HT-29 (cell line): ENCODE measurements at places on chromosomes 4 and X. TPM values are rescaled to one million over a fixed set of nuclear protein-coding genes. Genes with fewer than 3 reads are reported as not detected.

GRCh38 chr4:125434136-125434535 lies 119.4 kb downstream of the FAT4 start:
- DNase-seq: no peak

SLC2A9 gene
- 1.8 and 1.9 TPM in 2 replicates for total RNA-seq

DNA sequence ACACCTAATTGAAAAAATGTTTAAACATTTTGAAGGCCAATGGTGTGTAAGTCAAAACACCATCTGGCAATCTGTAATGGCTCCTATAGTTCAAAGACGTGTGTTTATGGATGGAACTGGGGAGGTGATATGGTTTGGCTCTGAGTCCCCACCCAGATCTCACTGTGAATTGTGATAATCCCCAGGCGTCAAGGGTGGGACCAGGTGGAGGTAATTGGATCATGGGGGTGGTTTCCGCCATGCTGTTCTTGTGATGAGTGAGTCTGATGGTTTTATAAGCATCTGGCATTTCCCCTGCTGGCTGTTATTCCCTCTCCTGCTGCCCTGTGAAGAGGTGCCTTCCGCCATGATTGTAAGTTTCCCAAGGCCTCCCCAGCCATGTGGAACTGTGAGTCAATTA lies 52.2 kb downstream of the ADRA2C start:
- no peak for DNase-seq

GRCh38 chr4:7924570-7924969 lies 15.1 kb downstream of the AFAP1 start:
- DNase-seq: no peak

GRCh38 chrX:109880629-109881028 lies 122.3 kb upstream of the TMEM164 start:
- DNase-seq: no peak

TXK gene
- 0.89 and 1.7 TPM in 2 replicates for total RNA-seq

GRCh38 chr4:89837993-89838390 lies 1.0 kb upstream of the SNCA start:
- no peak for DNase-seq

TREX2 gene
- 7.3 and 9.8 TPM in 2 replicates for total RNA-seq

ARMCX4 gene
- total RNA-seq: 0.13 and 0.43 TPM in 2 replicates

PCDH10 gene
- not detected in 2 replicates for total RNA-seq

DNA sequence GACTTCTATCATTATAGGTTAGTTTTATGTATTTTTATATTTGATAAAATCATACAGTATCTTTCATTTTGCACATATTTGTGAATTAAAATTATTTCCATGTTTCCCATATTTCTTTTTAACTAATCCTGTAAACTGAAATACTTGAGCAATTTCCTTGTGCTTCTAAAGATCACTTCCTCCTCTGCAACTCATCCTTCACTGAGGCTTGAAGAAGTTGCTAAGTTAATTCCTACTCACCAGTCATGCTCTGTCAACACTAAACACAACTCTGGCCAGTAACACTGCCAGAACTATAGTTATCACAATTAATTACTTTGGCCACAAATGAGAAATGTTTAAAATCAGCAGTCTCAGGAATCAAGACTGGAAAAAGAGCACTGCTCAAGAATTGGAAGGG lies 6.7 kb downstream of the SPATA4 start:
- no peak for DNase-seq

DNA sequence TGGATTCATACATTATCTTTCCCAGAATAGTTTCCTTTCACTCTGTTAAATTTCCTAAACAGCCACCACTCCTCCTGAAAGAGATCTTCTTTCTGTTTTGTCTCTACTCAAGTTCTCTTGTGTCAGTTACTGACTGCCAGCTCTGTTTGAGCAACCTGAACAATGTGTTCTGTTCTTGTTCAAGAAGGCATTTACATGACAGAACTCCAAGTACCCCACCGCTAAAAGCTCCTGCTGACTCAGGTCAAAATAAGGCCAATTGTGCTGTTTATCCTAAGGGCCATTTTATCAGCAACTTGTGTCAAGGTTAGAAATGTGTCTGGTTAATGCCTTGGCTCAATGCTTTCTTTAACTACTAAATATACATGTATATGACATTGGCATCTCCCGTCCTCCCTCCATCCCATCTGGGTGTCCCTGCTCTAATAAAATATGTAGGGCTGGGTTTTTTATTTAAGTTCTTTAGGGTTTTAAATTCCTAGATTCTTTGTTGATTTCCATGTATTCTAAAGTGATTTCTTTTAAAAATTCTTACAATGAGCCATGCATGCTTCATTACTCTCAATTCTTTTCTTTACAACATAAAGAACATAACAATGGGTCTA lies 144.3 kb upstream of the PAQR3 start:
- no peak for DNase-seq

LRCH2 gene
- not detected in 2 replicates for total RNA-seq

DNA sequence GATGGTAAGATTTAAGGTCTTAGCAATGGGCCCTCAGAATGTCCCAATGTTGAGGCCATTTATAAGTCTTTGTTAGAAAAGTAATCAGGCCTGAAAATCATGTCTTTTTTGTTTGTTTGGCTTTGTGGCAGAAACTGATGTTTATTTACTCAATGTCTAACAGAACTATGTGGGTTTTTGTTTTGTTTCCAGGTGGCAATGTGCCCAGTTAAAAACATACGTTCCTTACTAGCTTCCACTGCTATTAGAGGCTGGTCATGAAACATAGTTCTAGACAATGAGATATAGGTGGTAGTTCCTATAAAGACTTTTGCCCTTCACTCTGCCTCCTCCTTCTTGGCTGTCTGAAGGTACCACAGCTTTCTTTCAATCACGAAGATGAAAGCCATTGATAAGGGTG lies 108.8 kb downstream of the C4orf51 start:
- DNase-seq: no peak

DNA sequence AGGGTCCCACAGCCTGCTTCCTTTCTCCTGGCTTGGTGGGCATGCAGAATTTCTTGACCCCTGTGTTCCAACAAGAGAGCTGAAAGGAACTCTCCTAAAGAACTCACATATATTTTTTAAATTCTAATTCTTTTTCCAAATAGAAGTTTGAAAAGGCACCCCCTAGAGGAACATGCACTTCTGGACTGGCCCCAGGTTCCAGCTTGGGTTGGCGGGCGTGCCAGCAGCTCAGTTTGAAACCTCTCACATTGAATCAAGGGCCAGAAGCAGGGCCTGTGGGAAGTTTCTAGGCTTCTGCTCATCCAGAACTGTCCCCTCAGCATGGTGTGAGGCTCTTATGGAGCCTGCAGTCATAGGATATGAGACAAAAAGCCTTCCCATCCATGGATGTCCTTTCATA lies 132.6 kb downstream of the ATG4A start:
- no peak for DNase-seq

GRCh38 chr4:187103351-187103750 lies 379.7 kb upstream of the FAT1 start:
- no peak for DNase-seq

GRCh38 chrX:21725496-21725895 lies 32.4 kb downstream of the SMPX start:
- DNase-seq: peak; percentile 38

ZFYVE28 gene
- 0.26 and 2.0 TPM in 2 replicates for total RNA-seq

CSAG1 gene
- total RNA-seq: 1.1 and 5.7 TPM in 2 replicates

- DNase-seq: no peak
Measured at GRCh38 chrX:27679281-27679680, 89.1 kb downstream of the DCAF8L2 start.

GRCh38 chr4:11471618-11472017 lies 42.9 kb upstream of the HS3ST1 start:
- no peak for DNase-seq

- DNase-seq: no peak
Measured at GRCh38 chr4:186258216-186258811, 7.7 kb upstream of the F11 start.

- DNase-seq: no peak
Measured at GRCh38 chrX:72020788-72021187, 110.1 kb downstream of the NHSL2 start.

PIN4 gene
- 17.5 and 18.5 TPM in 2 replicates for total RNA-seq

DNA sequence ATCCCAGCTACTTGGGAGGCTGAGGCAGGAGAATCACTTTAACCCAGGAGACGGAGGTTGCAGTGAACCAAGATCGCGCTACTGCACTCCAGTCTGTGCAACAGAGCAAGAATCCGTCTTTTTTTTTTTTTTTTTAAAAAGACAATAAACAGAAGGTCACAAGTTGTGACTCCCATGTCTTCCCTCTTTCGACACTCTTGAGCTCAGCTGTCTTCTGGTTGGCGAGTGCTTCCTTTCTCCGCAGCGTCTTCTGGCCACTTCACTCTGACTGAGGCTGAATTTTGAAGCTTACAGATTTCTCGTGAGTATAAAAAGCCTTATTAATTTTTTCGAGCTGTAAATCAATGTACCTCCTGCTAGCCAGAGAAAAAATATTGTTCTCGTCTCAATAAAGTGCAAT lies 124.9 kb downstream of the STOX2 start:
- DNase-seq: no peak

CYTL1 gene
- total RNA-seq: not detected in 2 replicates

GRCh38 chrX:111102636-111103035 lies 6.6 kb downstream of the PAK3 start:
- DNase-seq: no peak

DNA sequence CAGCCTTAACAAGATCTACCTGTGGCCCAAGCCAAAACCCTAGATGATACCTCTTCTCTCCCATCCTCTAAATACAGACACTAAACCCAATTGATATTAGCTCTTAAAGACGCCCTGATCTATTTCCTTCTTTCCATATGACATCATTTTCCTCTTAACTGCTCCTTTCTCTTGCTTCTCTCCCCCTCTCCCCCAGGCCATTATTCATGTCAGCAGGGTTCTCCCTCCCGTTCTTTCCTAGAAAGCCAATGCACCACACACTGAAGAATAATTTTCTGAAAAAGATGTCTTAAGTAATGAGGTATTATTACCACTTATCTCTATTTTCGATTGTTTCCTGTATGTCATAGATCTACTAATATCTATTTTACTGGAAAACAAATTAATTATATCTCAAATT lies 9.7 kb upstream of the ING2 start:
- no peak for DNase-seq

DNA sequence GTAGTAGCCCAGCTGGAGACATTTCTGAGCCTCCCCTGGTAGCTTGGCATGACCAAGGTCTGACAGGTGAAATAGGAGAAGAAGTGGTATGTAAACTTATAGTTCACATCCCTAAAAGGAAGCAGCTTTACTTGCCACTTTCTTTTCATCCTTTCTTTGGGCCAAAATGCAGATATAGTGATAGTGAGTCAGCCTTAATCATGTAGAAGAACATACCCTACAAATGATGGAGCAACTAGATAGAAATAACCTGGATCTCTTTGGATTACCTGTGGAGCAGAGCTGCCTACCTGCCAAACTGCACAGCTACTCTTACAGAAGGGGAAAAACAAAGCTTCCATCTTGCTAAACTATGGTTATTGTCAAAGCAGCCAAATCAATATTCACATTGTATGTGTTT lies 106.7 kb upstream of the LCORL start:
- no peak for DNase-seq

GRCh38 chr4:67933038-67933437 lies 30.3 kb downstream of the TMPRSS11A start:
- DNase-seq: no peak

KIAA1210 gene
- not detected in 2 replicates for total RNA-seq

HSFX4 gene
- 0.47 TPM in 1 of 2 replicates, not detected in the other for total RNA-seq

GRCh38 chr4:106329041-106329618 lies 12.8 kb downstream of the AIMP1 start:
- DNase-seq: peak; percentile 46

- DNase-seq: no peak
Measured at GRCh38 chrX:10360116-10360515, 203.3 kb downstream of the CLCN4 start.

F11 gene
- total RNA-seq: not detected in 2 replicates

DNA sequence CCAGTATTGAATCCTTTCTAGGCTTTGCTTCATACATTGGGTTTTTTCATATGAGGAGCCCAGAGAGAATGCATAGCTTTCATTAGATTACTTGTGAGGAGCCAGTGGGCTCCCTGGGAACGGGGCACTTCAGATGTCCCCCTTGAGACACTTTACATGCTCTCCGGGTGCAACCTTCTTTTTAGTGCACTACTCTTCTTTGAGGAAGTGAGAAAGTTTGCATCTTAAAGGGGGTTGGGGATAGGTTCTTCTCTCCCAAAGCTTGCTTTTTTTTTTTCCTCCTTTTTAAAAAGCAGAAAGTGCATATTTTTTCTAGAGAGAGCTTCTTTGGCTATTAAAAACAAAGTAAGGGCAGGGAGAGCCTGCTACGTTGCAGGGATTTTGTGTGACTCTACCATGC lies 4.3 kb downstream of the HADH start:
- DNase-seq: no peak

DNA sequence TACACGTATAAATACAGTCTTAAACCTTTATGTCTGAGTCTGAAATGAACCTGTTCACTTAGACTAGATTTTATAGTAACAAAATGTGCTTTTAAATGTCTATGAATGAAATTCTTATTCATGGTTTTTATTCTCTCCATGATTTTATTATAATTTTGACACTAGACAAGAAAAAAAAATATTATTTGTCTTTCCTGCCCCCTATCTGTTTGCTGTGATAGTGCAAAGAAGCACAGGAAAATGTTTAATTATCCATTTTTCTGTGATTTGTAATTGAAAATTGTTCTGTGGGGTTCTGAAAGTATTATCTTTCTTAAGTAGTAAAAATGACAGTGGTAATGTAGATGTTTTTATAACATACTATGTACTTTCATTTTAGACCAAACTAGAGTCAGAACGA lies 52.0 kb downstream of the INTS6L start:
- no peak for DNase-seq

- DNase-seq: no peak
Measured at GRCh38 chr4:173680278-173680677, 150.2 kb upstream of the HAND2 start.

DNA sequence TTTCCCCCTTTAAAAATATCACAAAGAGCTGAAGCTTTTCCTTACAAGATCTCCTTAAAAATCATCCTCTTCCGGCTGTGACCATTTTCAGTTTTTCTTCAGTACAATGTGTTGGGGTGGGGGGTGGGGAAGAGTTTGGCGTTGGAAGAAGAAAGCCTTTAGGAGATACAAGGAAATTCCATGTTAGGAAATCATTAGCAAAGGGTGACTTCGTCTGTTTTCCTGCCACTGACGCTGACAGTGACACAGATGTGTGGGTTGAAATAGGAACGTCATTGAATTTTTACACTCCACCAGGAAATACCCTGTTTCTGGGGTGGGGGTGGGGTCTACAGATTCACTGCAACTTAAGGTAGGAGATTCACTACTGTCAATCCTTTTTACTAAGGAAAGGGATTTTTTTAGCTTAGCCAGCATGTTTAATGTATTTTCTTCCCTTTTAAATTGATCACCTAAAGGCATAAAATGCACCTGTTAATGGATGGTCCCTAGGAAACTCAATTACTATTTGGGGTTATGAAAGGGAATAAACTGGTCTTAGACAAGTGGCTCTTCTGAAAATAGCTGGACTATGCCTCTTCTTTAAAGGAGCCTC lies 3.9 kb downstream of the MAMLD1 start:
- DNase-seq: no peak
